ENCODE measurements at places on chromosomes 5 and 9.

DNA sequence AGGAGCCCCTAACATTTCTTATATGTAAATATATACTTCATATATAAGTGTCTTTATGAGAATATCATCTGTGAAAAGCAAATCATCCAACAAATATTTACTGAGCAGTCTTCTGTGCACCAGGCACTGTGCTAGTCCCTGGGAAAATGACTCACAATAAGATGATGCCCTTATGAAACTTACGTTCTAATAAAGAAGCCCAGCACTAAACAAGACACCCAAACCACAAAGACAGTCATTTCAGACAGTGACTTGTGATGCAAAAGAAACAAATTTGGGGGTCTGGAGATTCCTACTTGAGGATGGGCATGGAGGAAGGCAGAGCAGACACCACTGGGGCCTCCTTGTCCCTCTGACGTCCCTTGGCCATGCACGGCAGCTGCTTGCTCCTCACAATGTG lies 30.6 kb upstream of the PPP1R2B start:
- DNase-seq, result no peak

DNA sequence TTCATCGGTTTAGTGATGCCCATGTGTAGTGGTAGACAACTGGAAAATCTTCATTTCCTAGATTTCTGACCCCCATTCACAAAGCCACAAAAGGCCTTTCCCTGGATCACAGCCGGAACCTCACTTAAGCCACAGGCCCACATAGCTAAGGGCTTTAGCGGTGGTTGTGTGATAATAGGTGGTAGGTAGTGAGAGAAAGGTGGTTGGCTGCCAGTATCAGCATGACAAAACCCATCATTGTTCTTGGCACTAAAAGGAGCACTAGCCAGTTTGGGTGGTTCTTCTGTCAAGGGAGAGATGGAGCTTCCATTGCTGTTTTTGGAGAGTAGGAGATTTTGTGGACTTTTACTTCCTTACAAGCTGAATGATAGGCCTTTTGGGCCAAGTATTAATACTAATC lies 9.7 kb upstream of the SLC36A2 start:
- DNase-seq, result no peak

- no peak for DNase-seq
Measured at GRCh38 chr9:135040892-135041291, 46.6 kb upstream of the OLFM1 start.

GRCh38 chr5:1885404-1885755 lies 2.7 kb upstream of the IRX4 start:
- DNase-seq, result no peak

GRCh38 chr9:107484117-107484723 lies 5.3 kb downstream of the KLF4 start:
- peak; percentile 71 for DNase-seq

GRCh38 chr9:137670391-137671195 lies 51.8 kb downstream of the EHMT1 start:
- no peak for DNase-seq

GRCh38 chr9:126861707-126862103 lies 1.3 kb downstream of the ZBTB34 start:
- DNase-seq, result no peak

DNA sequence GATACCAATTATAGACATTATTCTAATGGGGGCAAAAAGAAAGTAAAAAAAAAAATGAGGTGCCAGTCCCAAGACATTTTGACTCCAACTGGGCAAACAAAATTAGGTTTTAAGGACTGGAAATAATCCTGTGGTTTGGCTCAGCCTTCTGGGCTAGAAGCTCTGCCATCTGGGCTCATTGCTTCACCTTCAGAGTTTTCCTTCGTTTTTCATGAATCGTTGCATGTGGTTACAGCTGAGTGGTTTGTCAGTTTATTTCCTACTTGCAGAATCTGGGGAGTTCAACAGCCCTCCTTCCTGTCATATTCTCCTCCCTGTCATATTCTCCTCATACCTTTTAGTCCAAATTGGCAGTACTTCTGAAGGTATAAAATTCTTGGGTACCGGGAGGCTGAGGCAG lies 12.0 kb downstream of the UGT3A2 start:
- no peak for DNase-seq

GRCh38 chr5:92885950-92886349 lies 695.1 kb downstream of the NR2F1-AS1 start:
- DNase-seq, result no peak

DNA sequence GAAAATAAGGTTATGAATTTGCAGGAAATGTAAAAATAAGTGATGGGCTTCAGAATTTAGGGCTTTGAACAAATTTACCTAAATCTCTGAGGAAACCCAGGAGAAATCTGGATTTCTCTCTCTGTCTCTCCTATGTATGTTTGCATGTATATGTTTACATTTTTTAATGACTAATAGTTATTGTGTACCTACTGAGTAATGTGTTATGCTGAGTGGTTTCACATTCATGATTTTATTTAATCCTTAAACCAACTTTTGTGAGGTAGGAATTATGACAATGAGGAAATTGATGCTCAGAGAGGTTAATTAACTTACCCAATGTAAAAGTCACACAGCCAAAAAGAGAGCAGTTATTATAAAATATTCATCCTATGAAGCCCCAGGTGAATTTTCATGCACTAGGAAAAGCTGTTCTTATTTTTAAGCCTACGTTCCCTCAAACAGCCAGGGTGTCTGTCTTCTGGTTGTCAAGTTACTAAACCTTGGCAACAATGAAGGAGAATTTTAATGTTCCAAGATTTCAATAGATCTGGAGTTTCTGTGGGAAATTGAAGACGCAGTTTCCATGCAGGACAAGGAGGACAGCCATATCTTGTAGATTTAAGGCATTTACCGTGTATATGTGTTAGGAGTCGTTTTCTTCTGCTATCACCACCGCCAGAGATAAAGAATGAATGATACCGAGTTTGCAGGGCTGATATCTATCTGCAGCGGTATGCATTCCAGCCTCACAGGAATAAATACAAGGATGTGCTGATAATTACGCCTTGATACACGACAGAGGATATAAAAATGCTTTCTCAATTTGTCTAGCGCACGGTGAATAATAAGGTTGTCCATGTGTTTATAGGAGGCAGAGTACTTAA lies 484.8 kb downstream of the ZSWIM6 start:
- DNase-seq, result no peak

- no peak for DNase-seq
Measured at GRCh38 chr5:175816348-175816747, 55.0 kb upstream of the CPLX2 start.

GRCh38 chr9:84492366-84493159 lies 152.0 kb upstream of the SLC28A3 start:
- DNase-seq, result no peak

DNA sequence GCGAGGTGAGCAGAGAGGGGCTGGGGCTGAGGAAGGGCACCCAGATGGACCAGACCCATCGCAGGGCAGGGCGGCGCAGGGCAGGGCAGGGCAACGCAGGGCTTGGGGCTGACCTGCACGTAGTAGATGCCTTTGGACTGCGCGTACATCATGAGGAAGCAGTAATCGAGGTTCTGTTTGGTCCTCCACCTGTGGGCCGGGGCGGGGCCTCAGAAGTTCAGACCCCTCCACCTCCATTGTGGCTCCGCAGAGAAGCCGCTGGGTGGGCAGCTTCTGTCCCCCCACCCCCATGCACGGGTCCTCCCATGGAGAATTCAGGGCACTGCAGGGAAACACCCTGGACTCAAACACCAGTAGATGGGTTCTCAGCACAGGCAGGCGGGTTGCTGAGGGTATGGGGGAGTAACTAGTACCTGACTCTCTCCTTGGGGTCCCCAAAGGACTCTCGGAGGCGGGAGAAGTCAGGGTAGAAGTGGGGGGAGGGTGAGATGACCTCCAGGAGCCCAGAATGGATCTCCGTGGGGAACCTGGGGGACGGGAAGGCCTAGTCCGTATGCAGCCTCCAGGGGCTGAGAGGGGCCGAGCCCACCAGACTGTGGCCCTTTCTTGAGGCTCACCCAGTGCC lies 6.4 kb downstream of the LTC4S start:
- no peak for DNase-seq

- DNase-seq, result peak; percentile 24
Measured at GRCh38 chr5:65482296-65482735, 596 bp upstream of the ADAMTS6 start.

DNA sequence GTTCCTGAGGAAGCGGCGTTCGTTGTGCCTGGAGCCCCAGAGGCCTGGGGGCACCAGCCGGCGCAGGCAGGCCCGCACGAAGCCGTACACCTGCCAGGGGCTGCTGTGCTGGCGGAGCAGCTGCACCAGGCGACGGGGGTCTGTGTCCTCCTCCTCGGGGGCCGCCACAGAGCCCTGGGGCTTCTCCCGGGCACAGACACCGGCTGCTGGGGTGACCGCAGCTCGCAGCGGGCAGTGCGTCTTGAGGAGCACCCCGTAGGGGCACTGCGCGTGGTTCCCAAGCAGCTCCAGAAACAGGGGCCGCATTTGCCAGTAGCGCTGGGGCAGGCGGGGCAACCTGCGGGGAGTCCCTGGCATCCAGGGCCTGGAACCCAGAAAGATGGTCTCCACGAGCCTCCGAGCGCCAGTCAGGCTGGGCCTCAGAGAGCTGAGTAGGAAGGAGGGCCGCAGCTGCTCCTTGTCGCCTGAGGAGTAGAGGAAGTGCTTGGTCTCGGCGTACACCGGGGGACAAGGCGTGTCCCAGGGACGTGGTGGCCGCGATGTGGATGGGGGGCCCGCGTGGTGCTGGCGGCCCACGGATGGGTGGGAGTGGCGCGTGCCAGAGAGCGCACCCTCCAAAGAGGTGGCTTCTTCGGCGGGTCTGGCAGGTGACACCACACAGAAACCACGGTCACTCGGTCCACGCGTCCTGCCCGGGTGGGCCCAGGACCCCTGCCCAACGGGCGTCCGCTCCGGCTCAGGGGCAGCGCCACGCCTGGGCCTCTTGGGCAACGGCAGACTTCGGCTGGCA lies 1.3 kb downstream of the TERT start:
- no peak for DNase-seq

GRCh38 chr5:9557696-9558095 lies 11.8 kb upstream of the SEMA5A start:
- peak; percentile 81 for DNase-seq

DNA sequence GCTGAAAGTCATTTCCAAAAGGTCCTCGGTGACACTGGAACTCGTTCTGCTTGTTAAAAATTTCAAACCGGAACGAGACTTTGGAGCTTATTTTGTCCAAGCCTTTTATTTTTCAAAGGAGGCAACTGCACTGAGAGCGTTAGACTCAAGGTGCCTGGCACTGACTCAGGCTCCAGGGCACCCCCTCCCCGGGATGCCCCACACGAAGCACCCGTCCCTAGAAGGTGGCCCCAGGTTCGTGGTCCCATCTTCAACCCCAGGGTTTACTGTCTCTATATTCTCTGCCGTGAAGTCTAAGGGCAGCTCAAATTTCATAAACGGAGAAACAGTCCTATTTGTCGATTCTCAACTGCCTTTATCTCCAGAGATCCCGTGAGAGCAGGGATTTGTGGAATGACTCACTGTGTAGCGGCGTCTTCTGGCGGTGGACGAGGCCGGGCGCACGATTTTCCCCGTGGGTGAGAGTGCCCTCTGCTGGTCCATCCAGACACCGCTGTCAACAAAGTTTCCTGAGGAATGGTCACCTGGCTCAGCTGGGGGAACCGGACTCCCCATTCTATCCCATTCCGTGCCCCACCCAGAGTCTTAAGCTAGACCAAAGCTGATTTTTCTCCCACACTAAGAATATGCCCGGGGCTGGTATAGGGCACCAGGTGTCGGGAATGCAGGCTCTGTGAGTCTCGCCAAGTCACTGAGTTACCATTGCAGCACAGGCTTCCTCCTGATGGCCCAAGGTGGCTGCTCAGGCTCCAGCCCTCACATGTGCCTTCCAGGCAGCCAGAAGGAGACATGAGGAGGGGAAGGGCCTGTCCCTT lies 27.1 kb upstream of the SLC6A19 start:
- DNase-seq, result peak; percentile 66

DNA sequence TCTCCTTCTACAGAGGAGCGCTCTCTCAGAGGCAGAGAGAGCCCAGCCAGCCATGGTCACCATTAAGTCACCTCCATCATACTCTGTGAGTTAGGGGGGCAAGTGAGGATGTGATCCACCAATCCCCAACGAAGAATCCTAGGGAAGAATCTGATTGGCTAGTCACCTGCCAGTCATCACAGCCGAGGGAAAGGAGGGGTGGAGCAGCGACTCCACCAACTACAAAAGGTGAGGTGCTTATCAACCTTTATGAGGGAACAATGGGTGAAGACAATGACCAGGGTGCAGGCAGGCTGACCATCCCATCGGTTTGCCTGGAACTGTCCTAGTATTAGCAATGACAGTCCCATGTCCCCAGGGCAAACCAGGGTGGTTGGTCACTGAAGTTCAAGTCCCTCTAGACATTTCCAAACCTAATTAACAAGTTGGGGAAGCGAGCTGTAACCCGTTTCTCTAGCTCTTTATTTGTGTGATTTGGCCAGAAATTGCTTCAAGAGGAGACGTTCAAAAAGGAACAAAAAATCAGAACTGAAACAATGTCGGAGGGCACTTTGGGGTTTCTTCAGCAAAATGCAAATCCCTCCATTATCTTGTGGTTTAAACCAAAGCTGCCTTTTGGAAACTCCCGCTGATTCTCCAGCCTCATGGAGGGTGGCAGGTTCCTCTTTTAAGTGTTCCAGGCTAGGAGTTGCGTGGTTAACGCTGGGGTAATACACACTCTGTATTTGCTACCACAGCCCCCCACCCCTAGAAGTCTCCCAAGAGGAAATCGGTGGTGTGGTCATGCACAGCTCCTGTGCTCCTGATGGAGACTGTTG lies 18.8 kb upstream of the FCN1 start:
- DNase-seq, result no peak

- DNase-seq, result no peak
Measured at GRCh38 chr9:89611425-89611824, 6.6 kb downstream of the GADD45G start.

GRCh38 chr9:136996361-136997292 lies at the start of gene CLIC3:
CLIC3 (minus strand) TSS chr9:136996568; CDS start chr9:136996543, 25 bp downstream.
- no peak for DNase-seq

DNA sequence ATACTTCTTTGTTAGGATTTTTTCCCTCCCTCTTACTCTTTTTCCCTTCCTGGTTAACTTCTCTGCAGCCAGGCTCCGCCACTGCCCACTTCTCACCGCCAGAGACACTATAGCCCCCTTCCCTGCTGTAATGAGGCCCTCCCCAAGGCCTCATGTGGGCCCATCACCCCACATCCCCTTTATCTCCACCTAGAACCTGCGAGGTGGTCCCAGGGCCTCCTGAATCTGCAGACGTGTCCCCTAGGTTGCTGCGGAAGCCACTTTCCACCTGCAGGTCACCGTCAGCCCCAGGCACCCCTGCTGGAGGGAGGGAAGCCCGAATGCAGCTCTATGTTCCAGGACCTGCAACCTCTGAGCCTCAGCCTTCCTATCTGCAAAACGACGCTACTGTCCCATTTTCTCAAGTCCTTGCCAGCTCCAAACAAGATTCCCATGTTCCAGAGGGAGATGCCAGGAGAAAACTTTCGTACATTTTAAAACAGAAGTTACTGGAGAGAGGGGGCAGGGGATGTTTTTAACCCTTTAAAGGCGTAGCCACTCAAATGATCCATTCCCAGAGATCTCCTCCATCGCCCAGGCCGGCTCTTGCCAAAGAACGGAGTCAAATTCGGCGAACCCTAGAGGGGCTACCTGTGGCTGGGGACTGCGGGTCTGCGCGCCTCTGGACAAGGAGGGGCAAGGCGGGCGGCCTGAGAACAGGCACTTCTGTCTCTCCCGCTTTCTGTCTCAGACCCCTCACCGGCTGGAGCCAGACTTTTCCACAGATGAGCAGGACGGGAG lies 929 bp downstream of the SH3PXD2B start:
- DNase-seq, result peak; percentile 66

GRCh38 chr5:147410496-147411358 lies 99.1 kb downstream of the DPYSL3 start:
- no peak for DNase-seq

All from brain microvascular endothelial cell (primary cell).